ENCODE measurements at places on chromosomes 5 and 9.

GRCh38 chr9:74951107-74951720 is 1.5 kb downstream of the C9orf40 start:
- no peak for DNase-seq

DNA sequence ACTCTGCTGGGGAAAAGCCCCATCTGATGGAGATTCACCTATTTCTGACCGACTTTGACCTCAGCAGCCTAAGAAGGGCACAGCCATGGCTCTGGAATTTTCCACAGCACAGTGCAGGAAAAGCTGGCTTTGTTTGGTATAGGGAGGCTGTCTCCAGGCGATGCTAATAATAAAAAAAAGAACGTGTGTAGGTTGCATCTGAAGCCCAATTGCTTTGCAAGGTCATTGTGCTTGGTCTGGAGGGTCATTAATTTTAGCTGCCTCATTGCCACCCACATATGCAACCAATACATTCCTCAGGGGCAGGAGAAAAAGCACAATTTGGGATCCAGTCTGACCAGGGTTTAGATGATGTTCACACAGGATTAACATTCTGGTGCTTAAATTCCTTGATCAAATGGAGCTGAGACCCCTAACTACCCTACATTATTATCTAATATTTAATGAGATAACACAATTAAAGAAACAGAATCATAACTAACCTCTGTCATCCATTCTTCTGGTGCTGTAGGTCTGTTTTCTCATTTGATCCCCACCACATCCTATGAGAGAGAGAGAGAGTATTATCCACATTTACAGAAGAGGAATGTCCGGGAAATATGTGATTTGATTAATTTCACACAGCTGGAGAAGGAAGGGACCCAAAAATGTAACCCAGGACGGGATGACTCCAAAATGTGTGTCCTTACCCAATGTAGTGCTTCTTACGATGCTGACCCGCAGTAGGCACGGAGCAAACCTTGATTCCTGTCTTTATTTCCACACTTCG is 175.9 kb downstream of the RFK start:
- no peak for DNase-seq

GRCh38 chr5:10761933-10762775 is 1.1 kb upstream of the DAP start:
- DNase-seq: no peak

- DNase-seq: no peak
These were observed 109.3 kb upstream of the APC start for GRCh38 chr5:112628214-112628980.

DNA sequence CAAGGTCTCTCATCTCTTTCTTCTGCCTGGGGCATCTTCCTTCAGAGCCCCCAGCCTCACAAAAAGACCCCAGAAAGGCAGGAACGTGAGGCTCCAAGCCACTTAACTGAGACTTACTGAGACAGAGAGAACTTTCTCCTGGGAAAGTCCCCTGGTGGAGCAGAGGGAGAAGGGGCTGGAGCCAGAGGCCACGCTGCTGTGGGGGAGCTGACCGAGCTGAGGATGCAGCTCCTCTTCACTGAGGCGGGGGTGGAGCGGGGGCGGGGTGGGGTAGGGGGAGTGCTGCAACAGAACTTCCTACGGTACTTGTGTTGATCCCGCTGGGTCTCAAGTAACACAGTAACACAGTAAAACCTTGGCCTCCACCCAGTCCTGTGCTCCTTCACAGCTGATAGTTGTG is 204.0 kb downstream of the FSTL4 start:
- no peak for DNase-seq

GRCh38 chr9:105656131-105656921 is 5.9 kb upstream of the TAL2 start:
- no peak for DNase-seq

GRCh38 chr5:143758750-143759149 is 53.2 kb upstream of the HMHB1 start:
- DNase-seq: no peak

GRCh38 chr5:116521173-116521872 is 53.3 kb downstream of the SEMA6A start:
- no peak for DNase-seq

DNA sequence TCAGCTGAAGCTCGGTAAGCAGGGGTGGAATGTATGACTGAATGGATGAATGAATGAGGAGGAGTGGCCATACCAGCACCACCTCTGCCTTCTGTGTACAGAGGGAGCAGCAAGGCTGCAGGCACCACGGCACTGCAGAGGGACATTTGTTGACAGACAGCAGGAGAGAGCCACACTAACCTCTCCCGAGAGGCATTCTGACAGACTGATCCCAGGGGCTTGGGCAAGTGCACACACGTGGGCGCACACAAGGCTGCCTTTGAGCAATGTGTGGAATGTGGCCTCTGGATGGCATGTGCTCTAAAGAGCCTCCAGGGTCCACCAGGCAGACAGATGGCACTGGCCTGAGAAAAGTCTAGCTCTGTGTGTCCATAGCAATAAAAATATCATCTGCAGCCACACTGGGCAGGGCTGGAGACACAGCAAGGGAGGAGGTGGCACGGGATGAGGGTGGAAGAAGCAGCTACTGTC is 111.8 kb downstream of the ACTL7B start:
- no peak for DNase-seq

DNA sequence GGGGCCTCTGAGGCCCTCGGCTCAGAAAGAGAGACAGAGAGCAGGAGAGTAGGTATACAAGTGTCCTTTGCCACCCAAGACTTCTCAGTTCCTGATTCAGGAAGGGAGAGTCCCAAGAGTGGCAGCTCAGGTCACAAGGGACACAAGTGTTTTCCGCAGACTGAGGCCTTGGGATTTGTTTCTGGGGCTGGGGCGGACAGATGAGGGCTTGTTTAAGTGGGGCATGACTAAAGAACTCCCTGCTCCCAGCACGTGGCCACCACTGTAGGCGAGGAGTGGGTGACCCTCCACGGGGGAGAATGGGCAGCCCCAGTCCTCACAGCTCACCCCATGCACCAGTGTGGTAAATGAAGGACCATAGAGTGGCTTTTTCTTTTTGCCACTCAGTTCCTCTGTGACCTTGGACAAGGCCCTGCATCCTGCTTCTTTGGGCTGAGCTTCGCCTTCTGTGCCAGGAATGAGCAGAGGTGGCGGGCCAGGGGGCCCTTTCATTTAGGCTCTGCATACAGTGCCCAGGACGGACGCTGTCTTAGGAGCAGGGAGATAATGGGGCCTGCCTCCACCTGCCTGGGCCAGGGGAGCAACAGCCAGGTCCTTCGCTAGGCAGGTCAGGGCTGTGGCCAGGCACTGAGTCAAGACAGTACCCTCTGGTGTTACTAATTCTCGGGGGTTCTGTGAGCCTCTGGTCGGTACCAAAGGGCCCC is 50.8 kb downstream of the AMBP start:
- DNase-seq: no peak

- DNase-seq: no peak
These were observed 161.2 kb upstream of the PTGER4 start for GRCh38 chr5:40518485-40518917.

Measured in stimulated activated CD8-positive, alpha-beta memory T cell treated with anti-CD3 and anti-CD28 coated beads, Interleukin-4, amount 100 ng/mL, for 4 hours (primary cell).